ENCODE measurements at places on chromosomes 16 and 17.
A peak's percentile ranks its signal among the peaks of the same experiment; 100 is the strongest.

GRCh38 chr17:14818469-14818868, 446.7 kb downstream of the PMP22 start:
- DNase-seq = no peak

GRCh38 chr17:78365561-78366108, 5.8 kb upstream of the SOCS3 start:
- DNase-seq = no peak

GRCh38 chr17:81801327-81801726, 2.6 kb upstream of the GCGR start:
- DNase-seq = no peak

GRCh38 chr17:38750044-38750311, 1.8 kb upstream of the PCGF2 start:
- no peak for DNase-seq

DNA sequence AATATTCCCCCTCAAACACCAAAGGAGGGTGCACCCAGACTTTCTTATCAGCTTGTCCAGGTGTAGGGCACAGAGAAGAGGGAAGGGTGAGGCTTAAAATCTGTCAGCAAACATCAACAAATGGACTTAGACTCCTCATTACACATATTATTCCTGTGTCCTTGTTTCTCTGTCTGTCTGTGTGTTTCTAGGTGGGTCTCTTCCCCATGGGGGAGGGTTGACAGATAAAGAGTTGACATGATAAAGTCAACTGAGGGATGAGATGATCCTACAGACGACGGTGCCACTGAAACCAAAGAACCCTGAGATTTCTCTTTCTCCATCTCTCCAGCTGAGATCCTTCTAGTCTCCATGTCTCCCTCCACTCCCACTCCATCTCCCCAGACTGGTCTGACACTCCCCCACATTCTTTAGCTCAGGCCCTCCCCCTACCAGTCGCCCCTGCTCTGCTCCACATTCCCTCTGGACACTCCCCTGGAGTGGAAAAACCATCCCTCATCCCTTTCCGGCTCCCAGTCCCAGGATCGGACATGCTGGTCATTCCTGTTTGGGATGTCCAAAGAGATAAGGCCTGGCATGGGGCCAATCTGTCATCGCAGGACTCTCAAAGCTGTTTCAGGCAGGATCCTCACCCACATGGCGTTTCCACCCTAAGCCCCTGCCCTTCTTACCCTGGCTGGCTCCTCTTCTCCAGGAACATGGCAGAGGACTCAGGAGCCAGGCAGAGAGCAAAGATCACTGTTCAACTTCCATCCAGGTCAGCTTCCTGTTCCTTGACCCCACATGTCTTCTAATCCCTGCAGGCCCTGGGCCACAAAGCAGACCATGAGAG, 2.9 kb upstream of the ITGA3 start:
- no peak for DNase-seq

GRCh38 chr17:50114849-50115357, 15.1 kb downstream of the SAMD14 start:
- DNase-seq = no peak

- no peak for DNase-seq
These were observed 4.1 kb downstream of the TMEM208 start for GRCh38 chr16:67230809-67231660.

GRCh38 chr16:66318505-66318904, 48.0 kb upstream of the CDH5 start:
- no peak for DNase-seq

DNA sequence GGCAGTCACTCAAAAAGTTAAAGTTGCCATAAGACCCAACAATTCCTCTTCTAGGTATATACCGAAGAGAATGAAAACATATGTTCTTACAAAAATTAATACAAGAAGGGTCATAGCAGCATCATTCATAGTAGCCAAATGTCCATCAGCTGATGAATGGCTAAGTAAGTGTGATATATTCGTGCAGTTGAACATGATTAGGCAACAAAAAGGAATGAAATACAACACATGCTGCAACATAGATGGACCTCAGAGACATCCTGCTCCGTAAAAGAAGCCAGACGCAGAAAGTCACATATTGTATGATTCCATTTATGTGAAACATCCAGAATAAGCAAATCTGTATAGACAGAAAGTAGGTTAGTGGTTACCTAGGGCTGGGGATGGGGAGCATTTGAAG, 229.4 kb upstream of the CACNG5 start:
- no peak for DNase-seq

- no peak for DNase-seq
These were observed 152.5 kb downstream of the XYLT1 start for GRCh38 chr16:17318238-17318637.

DNA sequence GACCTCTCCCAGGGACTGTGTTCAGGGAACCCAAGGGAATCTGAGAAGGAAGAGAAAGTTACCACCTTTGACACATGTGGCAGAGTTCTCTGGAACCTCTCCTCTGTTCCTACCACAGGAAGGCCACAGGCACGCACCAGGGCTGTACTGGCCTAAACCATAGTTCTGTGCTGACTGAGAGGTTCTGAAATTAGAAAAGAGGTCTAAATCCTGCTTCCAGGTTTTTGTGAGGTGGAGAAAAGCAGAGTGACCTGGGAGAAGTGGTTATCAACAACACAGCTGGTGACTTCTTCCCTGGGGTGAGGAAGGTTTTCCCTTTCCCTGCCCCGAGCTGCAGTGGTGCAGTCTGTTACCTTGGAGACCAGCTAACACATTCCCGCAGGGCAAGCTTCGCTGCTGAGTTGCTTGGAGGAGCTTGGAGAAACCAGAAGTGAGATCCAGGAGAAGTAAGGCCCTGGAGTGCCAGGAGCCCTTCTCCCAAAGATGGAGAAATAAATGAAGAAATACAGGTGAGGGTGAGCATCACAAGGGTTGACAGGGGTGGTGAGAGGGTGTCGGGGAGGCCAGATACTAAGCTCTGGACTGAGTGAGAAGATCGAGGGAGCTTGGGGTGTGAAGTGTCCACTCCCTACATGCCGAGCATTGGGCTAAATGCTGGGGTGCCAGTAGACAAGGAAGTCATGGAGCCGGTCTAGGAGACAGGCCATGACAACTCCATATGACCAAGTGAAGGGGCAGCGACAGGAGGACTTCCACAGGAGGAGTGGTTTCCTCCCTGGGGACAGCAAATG, at the start of gene VWA3A:
TSS of gene VWA3A (plus strand) at position 399 of the 791 bp plus-strand sequence. CDS start at position 496, 97 bp downstream.
- DNase-seq = no peak

- no peak for DNase-seq
These were observed 13.6 kb downstream of the ASPSCR1 start for GRCh38 chr17:81990836-81991683.

DNA sequence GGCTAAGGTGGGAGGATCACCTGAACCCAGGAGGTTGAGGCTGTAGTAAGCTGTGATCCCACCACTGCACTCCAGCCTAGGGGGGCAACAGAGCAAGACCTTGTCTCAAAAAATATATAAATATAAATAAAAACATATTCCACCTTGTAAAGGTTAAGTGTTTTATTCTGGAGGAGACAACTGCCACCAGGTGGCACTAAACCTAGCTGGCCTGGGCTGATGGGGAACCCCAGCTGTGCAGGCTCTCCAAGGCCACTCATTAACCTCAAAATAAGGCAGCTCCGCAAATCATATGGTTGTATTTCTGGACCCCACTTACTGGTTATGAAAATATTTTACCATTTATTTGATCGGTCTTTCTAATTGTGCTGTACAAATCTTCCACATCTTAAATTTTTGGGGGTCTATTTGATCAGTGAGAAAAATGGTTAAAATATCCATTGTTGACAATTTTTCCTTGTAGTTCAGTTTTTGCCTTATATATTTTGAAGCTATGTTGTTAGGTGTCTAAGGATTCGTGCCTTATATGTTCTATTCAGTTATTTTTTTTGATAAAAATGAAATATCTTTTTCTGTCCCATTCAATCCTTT, 8.5 kb upstream of the ICAM2 start:
- DNase-seq = peak; percentile 58

DNA sequence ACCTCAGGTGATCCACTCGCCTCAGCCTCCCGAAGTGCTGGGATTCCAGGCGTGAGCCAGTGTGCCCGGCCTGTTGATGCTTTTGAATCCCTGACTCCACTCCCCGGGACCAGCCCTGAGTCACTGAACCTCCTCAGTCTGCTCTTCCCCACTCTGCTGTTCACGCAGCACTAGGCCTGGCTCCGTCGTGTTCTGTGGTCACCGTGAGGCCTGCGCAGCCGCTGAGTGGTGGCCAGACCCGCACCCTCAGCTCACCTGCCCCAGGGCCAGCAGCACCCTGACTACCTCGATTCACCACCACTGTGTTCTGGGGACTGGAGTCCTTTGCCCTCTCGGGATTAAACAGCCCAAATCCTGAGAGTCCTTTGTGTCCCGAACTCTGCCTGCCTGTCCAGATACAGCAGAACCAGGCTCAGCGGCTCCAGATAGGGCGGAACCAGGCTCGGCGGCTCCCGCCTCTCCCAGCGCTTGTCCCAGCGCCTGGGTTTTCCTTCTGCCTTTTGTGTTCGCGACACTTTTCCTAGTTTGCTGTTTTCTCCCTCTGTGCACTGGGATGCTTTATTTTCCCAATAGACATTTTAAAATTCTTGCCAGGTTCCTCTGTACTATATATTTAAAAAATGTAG, 58.6 kb upstream of the ENDOV start:
- DNase-seq = no peak

GRCh38 chr17:81471818-81472456, 40.7 kb downstream of the ACTG1 start:
- peak; percentile 99 for DNase-seq

- no peak for DNase-seq
These were observed 5.5 kb upstream of the ACSF2 start for GRCh38 chr17:50420419-50421112.

DNA sequence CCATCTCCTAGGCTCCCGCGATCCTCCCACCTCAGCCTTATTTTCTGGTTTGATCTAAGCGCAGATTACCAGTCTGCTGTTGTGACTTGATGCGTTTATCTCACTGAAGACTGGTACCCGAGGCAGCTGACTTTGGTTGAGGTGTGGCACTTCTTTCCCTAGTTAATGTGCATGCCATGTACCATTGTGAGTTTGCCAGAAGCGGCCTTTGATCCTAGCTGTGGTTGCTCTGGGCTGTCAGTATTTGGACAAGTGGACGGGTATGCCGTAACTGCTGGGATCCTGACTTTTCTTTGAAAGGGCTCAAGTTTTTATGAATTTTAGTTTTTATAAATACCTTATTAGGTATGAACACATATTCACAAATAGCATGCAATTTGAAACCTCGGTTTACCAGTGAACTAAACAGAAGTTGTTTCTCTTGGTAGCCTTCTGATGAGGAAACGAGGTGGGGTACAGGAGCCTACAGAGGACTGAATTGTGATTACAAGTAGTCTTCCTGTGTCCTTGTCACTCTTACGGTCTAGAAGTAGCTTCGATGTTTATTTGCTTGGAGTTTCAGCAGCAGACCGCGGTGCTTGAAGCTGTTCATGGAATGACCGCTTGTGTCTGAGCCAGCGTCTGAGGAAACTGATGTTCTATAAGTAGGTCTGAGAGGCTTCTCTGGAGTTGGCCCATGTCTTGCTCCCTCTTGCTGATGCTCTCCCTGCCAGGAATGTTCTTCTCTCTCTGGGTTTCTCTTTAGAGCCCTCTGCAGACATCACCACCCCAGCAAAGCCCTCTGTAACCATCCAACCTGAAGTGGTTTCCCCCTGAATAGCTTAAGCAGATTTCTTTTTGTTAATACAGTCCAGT, 40.0 kb downstream of the SEC14L1 start:
- no peak for DNase-seq

GRCh38 chr16:19432429-19432828, 14.7 kb downstream of the TMC5 start:
- no peak for DNase-seq

GRCh38 chr17:27485716-27486495, 29.7 kb downstream of the KSR1 start:
- no peak for DNase-seq

DNA sequence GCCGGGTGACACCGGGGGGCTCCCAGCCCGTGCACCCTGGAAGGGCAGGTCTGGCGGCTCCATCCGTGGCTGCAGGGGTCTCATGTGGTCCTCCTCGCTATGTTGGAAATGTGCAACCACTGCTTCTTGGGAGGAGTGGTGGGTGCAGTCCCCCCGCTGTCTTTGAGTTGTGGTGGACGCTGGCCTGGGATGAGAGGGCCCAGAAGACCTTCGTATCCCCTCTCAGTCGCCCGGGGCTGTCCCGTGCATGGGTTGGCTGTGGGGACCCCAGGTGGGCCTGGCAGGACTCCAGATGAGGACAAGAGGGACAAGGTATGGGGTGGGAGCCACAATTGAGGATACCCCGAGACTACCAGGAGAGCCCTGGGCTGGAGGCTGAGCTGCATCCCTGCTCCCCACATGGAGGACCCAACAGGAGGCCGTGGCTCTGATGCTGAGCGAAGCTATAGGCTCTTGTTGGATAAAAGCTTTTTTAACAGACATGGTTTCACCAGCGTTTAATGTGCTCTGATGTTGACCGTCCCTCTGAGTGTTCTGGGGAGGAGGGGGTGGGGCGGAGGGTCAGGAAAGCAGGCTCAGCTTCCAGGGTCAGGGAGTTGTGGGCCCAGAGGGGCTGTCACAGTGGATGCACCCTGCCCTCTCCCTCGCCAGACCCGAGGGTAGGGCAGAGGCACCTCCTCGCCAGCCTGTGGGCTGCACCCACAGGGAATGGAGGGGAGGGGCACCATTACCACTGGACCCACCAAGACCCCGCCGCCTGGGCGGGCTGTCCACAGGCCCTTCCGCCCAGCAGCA, 5.4 kb downstream of the SPATA2L start:
- DNase-seq = no peak

- DNase-seq = no peak
These were observed 15.2 kb upstream of the TOX3 start for GRCh38 chr16:52561910-52562741.

- DNase-seq = no peak
These were observed 9.6 kb downstream of the CRISPLD2 start for GRCh38 chr16:84829168-84829965.

DNA sequence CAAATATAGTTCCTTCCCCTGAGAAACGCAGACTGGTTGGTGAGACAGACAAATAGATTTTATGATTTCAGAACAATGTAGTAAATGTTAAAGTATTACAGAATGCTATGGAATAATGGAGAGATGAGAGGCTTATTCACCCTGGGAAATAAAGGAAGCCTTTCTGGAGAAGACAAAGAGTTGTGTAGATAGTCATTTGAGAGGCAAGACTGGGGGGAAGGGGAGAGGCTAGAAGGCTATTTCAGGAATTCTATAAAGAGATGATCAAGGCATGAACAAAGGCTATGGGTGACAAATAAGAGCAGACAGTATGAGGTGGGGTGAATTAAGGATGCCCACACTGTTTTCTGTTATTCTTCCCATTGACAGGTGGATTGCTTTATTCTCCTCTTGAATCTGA, 211.4 kb downstream of the GRIN2A start:
- DNase-seq = no peak

Data from SK-N-DZ (cell line).